ENCODE measurements at places on chromosomes 13 and 19.
A peak's percentile ranks its signal among the peaks of the same experiment; 100 is the strongest.

DNA sequence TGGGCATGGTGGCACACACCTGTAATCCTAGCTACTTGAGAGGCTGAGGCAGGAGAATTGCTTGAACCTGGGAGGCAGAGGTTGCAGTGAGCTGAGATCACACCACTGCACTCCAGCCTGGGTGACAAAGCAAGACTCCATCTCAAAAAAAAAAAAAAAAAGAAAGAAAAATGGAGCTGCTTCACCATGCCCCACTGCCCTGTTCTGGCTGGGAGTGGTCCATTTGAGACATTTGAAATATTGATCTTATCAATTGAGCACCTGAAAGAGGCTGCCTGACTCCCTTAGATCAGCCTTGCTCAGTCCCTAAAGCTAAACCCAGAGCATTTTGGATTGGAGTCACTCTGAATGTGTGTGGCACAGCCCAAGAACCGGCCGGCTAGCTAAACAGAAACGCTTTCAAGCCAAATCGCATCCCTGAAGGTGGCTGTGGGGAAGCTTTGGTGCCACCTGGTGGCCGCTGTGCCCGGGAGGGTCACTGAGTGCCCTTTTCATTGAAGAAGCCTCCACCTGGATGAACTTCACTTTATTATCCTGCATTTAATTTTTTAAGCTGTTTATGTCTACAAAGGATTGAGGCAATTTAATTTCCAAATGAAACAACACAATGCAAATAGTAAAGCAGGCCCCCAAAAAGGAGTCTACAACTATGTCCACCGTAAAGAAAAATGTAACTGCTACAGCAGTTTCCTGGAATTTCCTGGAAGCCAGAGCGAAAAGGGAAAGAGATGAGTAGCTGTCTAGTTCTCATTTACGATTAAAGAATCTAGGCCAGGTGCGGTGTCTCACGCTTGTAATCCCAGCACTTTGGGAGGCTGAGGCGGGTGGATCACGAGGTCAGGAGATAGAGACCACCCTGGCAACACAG, 53.1 kb upstream of the SERPINE3 start:
- peak; percentile 78 for DNase-seq

DNA sequence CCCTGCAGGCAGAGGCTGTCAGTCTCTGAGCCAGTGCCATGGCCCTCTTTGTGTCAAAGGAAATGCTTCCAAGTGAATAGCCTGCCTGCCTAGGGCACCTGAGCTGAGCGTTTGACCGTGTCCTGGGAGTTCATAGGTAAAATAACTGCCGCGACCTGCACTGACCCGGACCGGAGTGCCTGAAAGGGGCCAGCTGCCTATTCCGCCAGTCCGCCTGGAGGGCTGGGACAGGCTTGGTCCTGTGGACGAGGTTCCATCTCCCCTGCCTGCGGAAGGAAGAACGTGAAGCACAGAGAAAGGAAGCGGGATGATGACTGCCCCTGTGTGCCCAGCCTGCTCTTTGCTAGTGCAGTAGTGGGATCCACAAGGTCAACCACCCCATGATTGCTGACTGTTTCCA, 17.5 kb upstream of the ZNF492 start:
- DNase-seq, result no peak

DNA sequence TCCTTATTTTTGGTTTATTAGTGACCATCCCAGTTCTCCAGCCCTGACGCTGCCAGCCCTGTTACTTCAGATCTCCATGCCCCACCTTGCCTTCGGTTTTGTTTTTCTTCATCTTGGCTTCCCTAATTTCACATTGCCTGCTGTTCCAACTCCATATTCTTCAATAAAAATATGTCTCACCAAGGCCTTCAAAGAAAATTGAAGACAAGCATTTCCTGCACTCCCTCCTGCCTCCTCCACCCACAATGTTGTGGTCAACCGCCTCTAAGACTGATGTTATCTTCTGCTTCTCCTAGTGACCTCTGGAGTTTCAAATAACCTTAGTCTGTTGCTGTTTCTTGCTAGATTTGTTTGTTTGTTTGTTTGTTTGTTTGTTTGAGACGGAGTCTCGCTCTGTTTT, 14.6 kb downstream of the PLD3 start:
- DNase-seq, result no peak

GRCh38 chr13:26699197-26699490, 61.4 kb downstream of the GPR12 start:
- DNase-seq, result no peak

DNA sequence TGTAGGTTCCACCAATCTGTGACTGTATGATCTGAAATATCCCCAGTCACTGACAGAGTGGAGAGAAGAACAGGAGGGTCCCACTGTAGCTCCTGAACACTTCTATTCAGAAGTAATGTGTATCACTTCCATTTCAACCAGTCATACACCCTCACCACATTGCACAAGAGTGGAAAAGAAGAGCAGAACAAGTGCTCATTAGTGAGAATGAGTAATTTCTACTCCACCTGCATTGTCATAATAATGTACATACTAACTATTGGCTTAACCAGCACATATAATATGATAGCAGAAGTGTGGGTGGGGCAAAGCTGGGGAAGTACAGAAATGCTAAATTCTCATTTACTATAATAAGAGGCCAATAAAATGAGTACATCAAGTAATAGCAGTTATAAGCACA, 342.7 kb downstream of the LMO7 start:
- no peak for DNase-seq

DNA sequence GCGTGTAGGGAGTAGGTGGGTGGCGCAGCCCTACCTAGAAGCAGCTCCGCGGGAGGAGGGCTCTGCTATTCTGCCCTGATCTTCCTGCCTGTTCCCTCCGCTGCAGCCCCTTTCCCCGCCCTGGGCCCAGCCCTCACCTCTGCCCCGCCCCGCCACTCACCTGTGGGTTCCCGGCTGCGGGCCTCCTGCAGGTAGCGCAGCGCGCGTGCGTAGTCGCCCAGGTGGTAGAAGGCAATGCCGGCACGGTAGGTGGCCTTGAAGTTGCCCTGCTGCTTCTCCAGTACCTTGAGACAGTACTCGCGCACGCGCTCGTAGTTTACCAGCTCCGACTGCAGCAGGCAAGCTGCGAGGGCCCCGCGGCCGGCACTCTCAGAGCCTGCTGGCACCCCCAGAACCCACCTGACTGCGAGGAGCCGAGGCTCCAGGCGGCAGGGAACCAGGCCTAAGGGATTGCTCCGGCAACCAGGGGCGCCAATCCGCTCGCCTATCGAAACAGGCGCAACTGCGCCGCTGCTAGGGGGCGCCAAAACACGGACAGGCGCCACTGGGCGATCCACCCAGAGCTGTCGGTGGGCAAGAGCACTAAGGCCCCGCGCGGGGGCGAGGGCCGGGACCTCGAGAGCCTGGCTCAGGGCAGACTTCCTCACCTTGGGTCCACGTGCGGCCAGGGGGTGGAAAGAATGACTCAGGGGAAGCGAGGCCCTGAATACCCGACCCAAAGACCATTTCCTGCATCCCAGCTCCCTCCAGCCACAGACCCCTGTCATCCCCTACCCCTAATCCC, 965 bp downstream of the TTC9B start:
- no peak for DNase-seq

GRCh38 chr13:99812625-99813024, 158.9 kb downstream of the ZIC5 start:
- DNase-seq, result no peak

GRCh38 chr13:109333893-109334651, 452.3 kb downstream of the IRS2 start:
- no peak for DNase-seq

DNA sequence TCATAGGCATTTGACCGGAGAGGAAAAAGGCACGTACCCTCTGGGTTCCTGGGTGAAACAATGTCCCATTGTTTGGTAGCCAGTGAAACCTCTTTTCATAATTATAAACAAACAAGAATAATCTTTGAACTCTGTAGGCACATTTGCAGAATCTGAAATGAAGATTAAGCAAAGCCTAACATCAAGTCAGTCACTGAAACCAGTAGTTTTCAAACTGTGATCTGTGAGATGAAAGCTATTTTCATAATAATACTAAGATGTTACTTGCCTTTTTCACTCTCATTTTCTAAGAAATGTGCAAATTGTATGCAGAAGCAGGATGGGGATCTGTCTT, 105.4 kb downstream of the WDFY2 start:
- no peak for DNase-seq
